ENCODE measurements at places on chromosomes 6 and 20. TPM values are rescaled to one million over a fixed set of nuclear protein-coding genes. Genes with fewer than 3 reads are reported as not detected.
A peak's percentile ranks its signal among the peaks of the same experiment; 100 is the strongest.

- no peaks in the 10 kb centered on the region for H3K36me3 ChIP-seq
- no peak overlapping the region for H3K4me3 ChIP-seq
- peaks cover 35% of the 10 kb centered on the region for H3K4me1 ChIP-seq
- H3K27ac ChIP-seq, result no peak overlapping the region
- H3K27me3 ChIP-seq, result no peaks in the 10 kb centered on the region
Measured at GRCh38 chr6:53056273-53056672, 8.9 kb upstream of the FBXO9 start.

- no peaks in the 10 kb centered on the region for H3K4me1 ChIP-seq
- no peaks in the 10 kb centered on the region for H3K27me3 ChIP-seq
- no peak overlapping the region for H3K27ac ChIP-seq
- no peaks in the 10 kb centered on the region for H3K36me3 ChIP-seq
- no peak for DNase-seq
Measured at GRCh38 chr6:7469696-7470095, 71.8 kb upstream of the DSP start.

GRCh38 chr6:117444600-117444999 lies 18.9 kb upstream of the ROS1 start:
- H3K36me3 ChIP-seq, result no peaks in the 10 kb centered on the region
- H3K27me3 ChIP-seq, result peaks cover 8% of the 10 kb centered on the region
- no peak for DNase-seq
- H3K4me1 ChIP-seq, result no peaks in the 10 kb centered on the region
- H3K27ac ChIP-seq, result no peak overlapping the region

- peak overlapping the region; percentile 47 for H3K27ac ChIP-seq
- H3K4me1 ChIP-seq, result peaks cover 45% of the 10 kb centered on the region
- H3K27me3 ChIP-seq, result no peaks in the 10 kb centered on the region
- no peaks in the 10 kb centered on the region for H3K36me3 ChIP-seq
- no peak for DNase-seq
Measured at GRCh38 chr6:13427316-13427715, 60.1 kb downstream of the GFOD1 start.

GRCh38 chr6:75747152-75747992 lies 1.7 kb upstream of the MYO6 start:
- peaks cover 4% of the 10 kb centered on the region for H3K27me3 ChIP-seq
- H3K4me1 ChIP-seq, result no peaks in the 10 kb centered on the region
- H3K36me3 ChIP-seq, result no peaks in the 10 kb centered on the region
- DNase-seq, result no peak
- no peak overlapping the region for H3K4me3 ChIP-seq
- no peak overlapping the region for H3K27ac ChIP-seq

GRCh38 chr6:151690768-151691562 lies 116.5 kb upstream of the ESR1 start:
- H3K36me3 ChIP-seq, result no peaks in the 10 kb centered on the region
- H3K27ac ChIP-seq, result no peak overlapping the region
- H3K4me3 ChIP-seq, result peak overlapping the region; percentile 44
- peaks cover 4% of the 10 kb centered on the region for H3K4me1 ChIP-seq
- no peaks in the 10 kb centered on the region for H3K27me3 ChIP-seq
- DNase-seq, result no peak

DNA sequence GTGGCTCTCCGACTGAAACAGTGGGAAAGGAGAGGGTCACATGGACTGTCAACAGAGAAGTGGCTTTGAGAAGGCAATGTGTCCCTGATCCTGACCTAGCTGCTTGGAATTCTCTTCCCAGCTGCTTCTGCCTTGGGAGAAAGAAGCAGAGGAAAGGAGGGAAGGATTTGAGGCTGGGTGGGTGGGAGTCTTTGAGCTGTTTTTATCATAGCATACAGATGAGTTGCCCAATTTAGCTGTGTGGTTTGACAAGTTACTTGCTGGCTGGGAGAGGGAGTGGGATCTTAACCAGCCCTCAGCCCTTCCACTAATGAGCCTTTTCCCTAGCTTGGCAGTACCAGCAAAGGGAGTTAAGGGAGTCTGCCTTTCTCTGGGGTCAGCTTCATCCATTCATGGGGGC lies 51.1 kb upstream of the MYL9 start:
- H3K27ac ChIP-seq, result no peak overlapping the region
- DNase-seq, result no peak
- H3K27me3 ChIP-seq, result no peaks in the 10 kb centered on the region
- H3K36me3 ChIP-seq, result no peaks in the 10 kb centered on the region
- peaks cover 26% of the 10 kb centered on the region for H3K4me1 ChIP-seq
- no peak overlapping the region for H3K4me3 ChIP-seq

Gene SLC2A10
- total RNA-seq, result not detected

DNA sequence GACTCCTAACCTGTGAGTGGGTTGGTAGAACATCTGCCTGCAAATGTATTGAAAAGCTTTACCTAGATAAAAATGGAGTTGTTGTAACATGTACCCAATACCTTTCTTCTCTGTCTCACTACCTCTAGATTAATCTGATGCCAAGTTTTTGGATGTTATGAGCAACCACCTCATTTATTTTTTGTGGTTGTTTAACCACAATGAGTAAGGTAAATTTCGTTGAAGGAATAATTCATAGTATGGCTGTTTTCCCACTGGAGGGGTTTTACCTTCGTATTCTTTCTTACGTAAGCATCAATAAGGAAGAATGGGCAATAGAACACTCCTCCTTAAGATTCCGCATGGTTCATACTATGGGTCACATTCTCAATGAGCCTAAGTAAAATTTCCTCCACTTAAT lies 165.4 kb downstream of the CDH26 start:
- H3K27me3 ChIP-seq, result no peaks in the 10 kb centered on the region
- H3K27ac ChIP-seq, result no peak overlapping the region
- no peaks in the 10 kb centered on the region for H3K36me3 ChIP-seq
- H3K4me3 ChIP-seq, result no peak overlapping the region

DNA sequence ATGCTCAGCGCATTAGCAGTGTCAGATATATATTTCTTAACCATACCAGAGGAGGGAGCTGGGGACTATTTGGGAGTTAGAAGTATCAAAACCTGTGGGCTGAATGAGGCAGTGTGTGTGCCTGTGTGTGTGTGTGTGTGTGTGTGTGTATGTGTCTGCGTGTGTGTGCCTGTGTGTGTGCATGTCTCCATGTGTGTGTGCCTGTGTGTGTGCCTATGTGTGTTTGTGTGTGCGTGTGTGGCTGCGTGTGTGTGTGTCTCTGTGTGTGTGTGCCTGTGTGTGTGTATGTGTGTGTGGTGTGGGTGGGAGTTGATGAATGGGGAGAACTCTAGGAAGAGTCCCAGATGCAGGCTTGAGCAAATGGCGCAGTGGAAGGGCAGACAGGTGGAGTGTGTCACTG lies 92.9 kb downstream of the PAX1 start:
- DNase-seq, result no peak
- H3K36me3 ChIP-seq, result no peaks in the 10 kb centered on the region
- no peak overlapping the region for H3K27ac ChIP-seq
- no peaks in the 10 kb centered on the region for H3K4me1 ChIP-seq
- no peaks in the 10 kb centered on the region for H3K27me3 ChIP-seq
- no peak overlapping the region for H3K4me3 ChIP-seq

DNA sequence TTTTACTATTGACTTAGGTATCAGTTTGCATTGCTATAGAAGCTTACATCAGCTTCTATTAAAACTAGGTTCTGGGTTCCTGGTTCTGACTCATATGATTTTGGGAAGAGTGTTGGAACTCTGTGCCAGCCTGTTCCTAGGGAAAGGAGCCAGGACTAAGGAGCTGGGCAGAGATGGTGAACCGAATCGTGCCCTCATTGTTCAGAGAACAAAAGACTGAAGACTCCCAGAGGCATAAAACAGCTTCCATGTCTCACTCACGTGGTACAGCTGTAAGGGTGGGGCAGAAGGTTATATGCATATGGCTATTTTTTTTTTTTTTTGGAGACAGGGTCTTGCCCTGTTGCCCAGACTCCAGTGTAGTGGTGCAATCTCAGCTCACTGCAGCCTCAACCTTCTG lies 89.1 kb upstream of the THBS2 start:
- H3K4me1 ChIP-seq, result no peaks in the 10 kb centered on the region
- no peaks in the 10 kb centered on the region for H3K36me3 ChIP-seq
- no peak overlapping the region for H3K27ac ChIP-seq
- no peak for DNase-seq

Gene EYA4
- not detected for total RNA-seq

Gene EPB41L1
- total RNA-seq, result 0.35 TPM

GRCh38 chr20:20409331-20409730 lies 41.4 kb downstream of the INSM1 start:
- H3K4me1 ChIP-seq, result no peaks in the 10 kb centered on the region
- no peaks in the 10 kb centered on the region for H3K36me3 ChIP-seq
- DNase-seq, result no peak
- no peak overlapping the region for H3K27ac ChIP-seq
- H3K4me3 ChIP-seq, result no peak overlapping the region
- no peaks in the 10 kb centered on the region for H3K27me3 ChIP-seq

- H3K4me3 ChIP-seq, result no peak overlapping the region
- no peaks in the 10 kb centered on the region for H3K27me3 ChIP-seq
- H3K27ac ChIP-seq, result no peak overlapping the region
- DNase-seq, result no peak
Measured at GRCh38 chr20:38880952-38881735, 45.1 kb upstream of the FAM83D start.

DNA sequence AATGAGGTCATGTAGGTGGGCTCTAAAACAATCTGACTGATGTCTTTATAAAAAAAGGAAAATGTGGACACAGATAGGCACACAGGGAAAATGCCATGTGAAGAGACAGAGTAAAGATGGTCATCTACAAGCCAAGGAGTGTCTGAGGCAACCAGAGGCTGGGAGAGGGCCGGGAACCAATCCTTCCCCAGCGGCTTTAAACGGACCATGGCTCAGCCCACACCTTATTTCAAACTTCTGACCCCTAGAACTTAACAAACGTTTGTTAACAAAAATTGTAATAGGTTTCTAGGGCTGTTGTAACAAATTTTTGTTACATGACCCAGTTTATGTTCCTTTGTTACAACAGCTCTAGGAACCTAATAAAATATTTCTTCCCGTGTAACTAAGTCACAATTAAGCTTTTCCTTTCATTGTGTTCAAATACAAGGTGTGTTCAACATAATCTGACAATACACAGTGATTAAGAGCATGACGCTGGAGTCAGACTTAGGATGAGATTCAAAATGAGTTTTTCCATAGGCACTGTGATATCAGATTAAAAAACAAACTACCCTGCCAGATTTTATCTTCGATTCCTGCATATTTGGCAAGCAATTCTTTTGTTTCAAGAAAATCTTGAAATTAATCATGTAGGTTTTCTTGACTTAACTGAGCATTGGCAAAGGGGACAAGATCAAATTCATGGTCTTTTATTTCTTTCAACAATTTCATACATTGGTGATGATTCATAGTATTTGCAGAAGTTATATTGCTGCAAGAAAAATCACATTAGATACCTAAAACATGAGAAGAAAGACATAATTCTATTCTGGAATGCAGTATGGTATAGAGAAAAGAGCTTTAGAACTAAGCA lies 169.5 kb upstream of the RIPOR2 start:
- H3K27me3 ChIP-seq, result no peaks in the 10 kb centered on the region
- no peak overlapping the region for H3K27ac ChIP-seq
- no peak overlapping the region for H3K4me3 ChIP-seq
- no peak for DNase-seq

GRCh38 chr6:117265410-117266256 lies at the start of gene VGLL2:
Gene VGLL2 (plus strand): TSS chr6:117265558. CDS start chr6:117265764, 206 bp downstream.
- no peak for DNase-seq
- H3K36me3 ChIP-seq, result no peaks in the 10 kb centered on the region
- no peaks in the 10 kb centered on the region for H3K4me1 ChIP-seq
- H3K27me3 ChIP-seq, result peaks cover 30% of the 10 kb centered on the region
- no peak within 1 kb of the TSS for H3K27ac ChIP-seq
- no peak within 1 kb of the TSS for H3K4me3 ChIP-seq
